Kidney (tissue), 22 donors: ENCODE measurements at places on chromosomes 6 and 20. TPM values are rescaled to one million over a fixed set of nuclear protein-coding genes. Genes with fewer than 3 reads are reported as not detected.

DNA sequence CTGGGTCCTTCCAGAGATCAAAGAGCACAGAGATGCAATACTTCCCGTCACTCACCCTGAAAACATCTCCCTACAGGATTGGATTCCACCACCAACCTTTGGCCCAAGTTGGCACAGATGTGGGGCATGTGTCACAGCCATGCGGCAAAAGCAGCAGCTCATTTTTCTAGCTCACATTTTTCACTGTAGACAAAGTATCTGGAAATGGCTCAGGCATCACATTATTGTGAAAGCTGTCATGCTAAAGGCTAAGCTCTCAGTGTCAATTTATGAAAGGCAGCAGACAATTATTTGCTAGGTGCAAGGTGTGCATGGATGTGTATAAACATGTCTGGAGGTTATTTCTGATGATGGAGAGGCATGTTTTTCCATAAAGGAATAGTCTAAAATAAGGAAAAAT, 248.8 kb upstream of the PRND start:
- no peak for DNase-seq

DNA sequence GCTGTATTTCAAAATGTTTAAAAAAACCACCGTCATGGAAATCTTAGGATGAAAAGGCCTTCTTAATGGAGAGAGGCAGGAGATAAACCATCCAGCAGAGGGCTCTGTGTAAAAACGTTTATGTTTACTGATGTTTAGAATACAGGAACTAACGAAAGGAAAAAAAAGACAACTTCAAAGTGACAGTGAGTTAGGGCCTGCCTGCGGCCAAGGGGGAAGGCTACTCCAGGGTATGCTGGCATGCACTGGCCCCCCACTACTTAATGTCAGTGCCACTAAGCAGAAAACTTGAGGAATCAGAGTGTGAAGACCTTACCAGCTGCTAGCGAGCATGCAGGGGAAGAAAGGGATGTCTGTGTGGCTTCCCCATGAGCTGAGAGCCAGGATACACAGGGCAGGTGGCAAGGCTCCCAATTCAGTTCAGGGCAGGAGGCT, 47.7 kb downstream of the AKAP7 start:
- peak; percentile 12 for DNase-seq

DNA sequence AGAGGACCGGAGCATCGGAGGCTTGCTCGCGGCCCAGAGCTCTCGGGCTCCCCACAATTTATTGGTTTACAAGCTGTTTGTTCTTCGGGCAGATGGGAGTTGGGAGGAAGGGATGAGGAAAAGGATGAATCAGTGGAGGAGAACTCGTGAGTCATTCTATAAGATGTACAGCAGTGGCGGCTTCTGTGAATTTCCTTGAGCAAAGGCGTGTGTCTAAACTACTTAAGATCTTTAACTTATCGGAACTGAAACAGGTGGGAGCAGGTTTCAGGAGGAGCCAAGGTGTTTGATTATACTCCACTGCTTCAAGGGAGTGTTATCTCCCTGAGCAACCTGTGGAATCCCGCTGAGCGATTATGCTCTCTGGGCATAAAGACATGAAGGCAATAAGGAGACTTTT, 50.5 kb upstream of the IBTK start:
- no peak for DNase-seq

ADGRF4 gene
- not detected for polyA plus RNA-seq

PRDM13 gene
- not detected for polyA plus RNA-seq

DNA sequence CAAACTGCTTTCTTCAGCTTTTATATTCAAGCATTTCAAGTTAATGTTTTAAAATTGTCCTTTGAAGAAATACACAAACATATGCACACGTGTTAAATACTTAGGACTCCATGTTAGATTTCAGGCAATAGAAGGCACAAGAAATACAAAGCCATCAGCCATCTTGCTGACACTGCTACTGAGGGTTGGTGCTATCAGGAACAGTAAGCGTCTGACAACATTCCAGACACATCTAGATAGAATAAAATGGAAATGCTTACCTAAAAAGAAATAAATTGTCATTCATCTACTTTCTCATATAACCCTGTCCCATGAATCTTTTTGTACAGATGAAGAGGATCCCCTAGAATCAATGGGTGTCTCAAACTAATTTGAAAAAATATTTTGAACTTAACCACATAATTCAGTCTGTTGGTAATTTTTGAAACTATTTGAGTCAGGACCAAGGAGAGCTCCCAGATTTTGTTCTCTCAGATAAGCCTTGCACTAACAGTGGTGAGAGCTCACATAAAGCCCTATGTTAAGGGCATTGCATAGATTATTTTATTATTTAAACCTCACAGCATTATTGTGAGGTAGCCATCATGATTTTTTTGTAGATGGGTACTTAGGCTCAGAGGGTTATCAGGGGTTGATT, 631.1 kb upstream of the POU3F2 start:
- no peak for DNase-seq

DNA sequence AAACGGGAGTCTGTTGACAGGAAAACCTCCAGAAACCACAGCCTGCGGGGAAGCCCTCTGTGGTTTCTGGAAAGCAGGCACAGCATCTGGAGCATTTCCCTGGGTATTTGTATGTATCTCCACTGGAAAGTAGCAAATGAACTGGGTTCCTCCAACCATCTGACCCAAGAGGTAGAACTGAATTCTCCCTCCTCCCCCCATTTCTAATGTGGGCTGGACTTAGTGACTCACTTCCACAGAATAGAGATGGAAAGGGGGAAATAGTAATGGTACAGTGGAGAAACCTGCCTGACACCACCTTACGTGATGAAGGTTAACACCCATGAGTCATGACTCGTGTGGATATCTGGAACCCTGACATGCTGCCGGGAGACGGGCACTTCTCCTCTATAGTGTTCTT, 51.9 kb upstream of the XRN2 start:
- DNase-seq: no peak

GRCh38 chr6:160973311-160974250, 18.0 kb upstream of the MAP3K4 start:
- DNase-seq: no peak

AFG1L gene
- 6.8 TPM for polyA plus RNA-seq

- no peak for DNase-seq
These were observed 61.4 kb upstream of the UTRN start for GRCh38 chr6:144223686-144224085.

GRCh38 chr20:5039255-5039657, 37.9 kb upstream of the SLC23A2 start:
- no peak for DNase-seq

- DNase-seq: peak; percentile 18
These were observed 8.6 kb downstream of the RAET1E start for GRCh38 chr6:149889326-149889725.

DNA sequence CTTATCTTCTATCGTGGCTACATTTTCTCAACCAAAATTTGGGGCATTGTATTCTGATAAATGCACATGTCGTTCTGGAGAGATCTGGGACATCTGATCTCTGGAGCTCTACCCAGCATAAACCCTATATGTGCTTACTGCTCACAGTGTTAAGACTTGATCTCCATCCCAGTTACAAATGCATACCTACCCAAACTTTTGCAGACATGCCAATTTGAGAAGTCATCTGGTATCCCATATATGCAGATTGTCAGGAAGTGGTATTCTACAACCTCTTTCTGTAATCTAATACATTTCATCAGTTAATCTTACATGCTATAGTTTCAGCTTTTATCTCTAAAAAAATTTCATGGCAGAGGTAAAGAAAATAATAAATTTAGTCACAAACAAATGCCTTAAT, 11.2 kb downstream of the BAG2 start:
- DNase-seq: no peak

SLC17A3 gene
- 149 TPM for polyA plus RNA-seq

DNA sequence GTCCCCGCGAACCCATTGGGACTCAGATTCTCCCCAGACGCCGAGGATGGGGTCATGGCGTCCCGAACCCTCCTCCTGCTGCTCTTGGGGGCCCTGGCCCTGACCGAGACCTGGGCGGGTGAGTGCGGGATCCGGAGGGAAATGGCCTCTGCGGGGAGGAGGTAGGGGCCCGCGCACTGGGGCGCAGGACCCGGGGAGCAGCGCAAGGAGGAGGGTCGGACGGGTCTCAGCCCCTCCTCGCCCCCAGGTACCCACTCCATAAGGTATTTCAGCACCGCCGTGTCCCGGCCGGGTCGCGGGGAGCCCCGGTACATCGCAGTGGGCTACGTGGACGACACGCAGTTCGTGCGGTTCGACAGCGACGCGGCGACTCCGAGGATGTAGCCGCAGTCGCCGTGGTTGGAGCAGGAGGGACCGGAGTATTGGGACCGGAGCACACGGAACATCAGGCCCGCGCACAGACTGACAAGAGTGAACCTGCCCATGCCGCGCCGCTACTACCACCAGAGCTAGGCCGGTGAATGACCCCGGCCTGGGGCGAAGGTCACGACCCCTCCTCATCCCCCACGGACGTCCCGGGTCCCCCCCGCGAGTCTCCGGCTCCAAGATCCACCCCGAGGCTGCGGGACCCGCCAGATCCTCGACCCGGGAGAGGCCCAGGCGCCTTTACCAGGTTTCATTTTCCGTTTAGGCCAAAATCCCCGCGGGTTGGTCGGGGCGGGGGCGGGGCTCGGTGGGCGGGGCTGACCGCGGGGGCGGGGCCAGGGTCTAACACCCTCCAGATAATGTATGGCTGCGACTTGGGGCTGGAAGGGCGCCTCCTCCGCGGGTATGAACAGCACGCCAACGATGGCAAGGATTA, 15.7 kb upstream of the HLA-A start:
- peak; percentile 85 for DNase-seq

GRCh38 chr6:138638604-138639003, 135.0 kb upstream of the CCDC28A start:
- DNase-seq: no peak

DNA sequence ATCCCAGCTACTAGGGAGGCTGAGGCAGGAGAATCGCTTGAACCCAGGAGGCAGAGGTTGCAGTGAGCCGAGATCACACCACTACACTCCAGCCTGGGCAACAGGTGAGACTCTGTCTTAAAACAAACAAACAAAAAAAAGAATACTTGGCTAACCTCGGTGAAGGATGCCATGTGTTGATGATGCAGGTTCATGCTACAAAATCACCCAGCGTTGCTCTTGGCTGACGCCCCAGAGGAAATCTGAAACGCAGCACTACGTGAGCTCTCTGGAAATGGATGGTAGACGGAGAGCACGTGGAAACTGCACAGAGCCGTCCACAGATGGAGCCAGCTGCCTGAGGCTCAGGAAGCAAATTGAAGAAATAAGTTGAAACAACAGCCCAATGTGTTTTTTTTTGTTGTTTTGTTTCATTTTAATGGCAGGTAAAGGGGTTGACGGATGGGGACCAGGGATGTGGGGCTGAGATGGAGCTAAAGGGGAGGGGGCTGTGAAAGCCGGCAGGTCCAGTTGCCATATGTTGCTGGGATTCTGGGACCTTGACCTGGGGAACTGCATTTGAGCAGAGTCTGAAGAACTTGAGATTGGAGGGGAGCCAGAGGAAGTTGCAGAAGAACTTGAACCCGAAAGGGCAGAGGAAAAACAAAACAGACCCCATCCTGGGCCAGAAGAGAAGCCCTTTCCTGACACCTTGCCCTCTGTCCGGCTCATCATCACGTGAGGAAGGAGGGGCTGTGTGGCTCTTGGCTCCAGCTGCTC, 12.8 kb upstream of the MANBAL start:
- peak; percentile 71 for DNase-seq

GRM1 gene
- polyA plus RNA-seq: 0.82 TPM

KHDC1 gene
- 1.7 TPM for polyA plus RNA-seq

DNA sequence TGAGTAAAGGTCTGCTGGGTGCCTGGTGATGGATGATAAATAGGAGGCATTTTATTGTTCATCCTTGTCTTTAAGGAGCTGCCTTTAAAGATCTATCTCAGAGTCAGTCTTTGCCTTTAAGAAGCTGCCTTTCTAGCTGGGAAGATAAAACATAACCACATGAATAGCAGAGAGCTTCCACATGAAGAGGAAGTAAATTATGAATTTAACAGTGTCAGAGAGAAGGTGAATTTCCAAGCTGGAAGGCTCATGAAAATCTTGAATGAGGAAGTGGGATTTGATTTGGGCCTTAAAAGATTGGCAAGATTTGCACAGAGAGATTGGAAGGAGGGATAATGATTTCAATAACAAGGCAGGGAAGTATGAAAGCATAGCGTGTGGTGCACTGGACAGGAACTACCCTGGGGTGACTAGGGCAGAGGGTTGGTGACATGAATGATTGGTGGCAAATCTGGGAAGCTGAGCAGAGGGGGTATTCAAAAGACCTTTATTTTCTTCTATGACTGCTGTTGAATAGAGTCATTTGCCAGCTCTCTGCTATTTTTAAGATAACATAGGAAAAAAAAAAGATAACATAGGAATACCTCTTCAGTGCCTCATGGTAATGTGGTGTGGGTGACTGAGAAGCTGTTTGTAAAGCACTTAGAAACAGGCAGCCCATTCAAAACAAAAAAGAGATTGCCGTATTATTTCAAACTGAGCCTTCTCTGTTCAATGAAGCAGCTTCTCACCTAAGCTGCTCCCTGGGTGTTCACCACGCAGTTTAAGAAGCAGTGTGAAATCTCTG, 591.6 kb downstream of the PKHD1 start:
- no peak for DNase-seq

MCM3 gene
- polyA plus RNA-seq: 19.7 TPM

DNA sequence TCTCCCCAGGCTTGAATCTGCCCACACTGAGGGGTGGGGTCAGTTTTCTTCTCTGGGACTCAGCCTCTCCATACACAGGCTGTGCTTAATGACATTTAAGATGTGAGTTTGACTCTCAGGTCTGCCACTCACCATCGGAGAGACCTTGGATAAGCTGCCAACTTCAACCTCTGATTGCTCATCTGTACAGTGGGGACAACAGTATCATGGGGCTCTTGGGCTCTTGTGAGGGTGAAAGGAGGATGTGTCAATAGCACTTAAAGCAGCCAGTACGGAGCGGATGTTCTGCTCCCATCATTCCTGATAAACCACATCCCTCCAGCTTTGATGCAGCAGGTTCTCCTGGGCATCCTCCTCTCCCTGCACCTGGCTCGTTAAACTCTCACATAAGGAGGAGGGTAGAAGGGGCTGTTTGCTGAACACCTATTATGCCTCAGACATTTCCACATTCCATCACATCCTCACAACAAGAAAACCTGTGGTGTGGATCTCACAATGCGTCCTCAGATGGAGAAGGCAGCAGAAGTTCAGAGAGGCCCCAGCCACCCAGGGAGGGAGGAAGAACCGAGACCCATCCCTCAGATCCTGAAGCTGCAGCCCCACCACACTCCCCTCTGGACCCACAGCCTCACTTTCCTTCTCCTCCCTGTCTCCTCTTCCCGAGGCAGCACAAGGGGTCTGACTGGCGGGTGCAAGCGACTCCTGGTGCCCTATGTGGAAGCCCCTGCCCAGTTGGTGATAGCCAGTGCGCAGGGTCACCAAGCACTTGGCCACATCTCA, 1.9 kb upstream of the PDYN start:
- no peak for DNase-seq

TCF21 gene
- 28.8 TPM for polyA plus RNA-seq

GTSF1L gene
- polyA plus RNA-seq: not detected

GRCh38 chr6:158185729-158186456, 17.7 kb downstream of the GTF2H5 start:
- no peak for DNase-seq

OPN5 gene
- not detected for polyA plus RNA-seq

- DNase-seq: no peak
These were observed 475.6 kb upstream of the CHD6 start for GRCh38 chr20:42093542-42094440.

NSFL1C gene
- 76.1 TPM for polyA plus RNA-seq
